ENCODE measurements at places on chromosomes 2 and 18.

- no peak for DNase-seq
Observed at GRCh38 chr2:103594823-103595222, 833.0 kb downstream of the TMEM182 start.

- DNase-seq, result no peak
Observed at GRCh38 chr2:156489195-156489594, 53.0 kb downstream of the GPD2 start.

DNA sequence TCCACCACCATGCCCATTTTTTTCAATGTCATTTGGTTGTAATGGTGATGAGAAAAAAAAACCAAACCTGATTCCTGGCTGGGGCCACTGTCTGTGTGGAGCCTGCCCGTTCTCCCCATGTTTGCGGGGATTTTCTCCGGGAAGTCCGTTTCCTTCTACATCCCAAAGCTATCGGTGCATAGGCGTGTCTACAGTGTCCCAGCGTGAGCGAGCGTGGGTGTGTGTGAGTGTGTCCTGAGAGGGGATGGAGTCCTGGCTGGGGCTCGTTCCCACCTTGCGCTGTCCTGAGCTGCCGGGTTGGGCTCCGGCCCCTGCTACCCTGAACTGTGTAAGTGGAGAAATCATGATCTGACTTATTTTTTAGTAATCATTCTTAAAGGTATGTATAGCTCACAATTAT, 7.3 kb upstream of the ZAP70 start:
- no peak for DNase-seq

- no peak for DNase-seq
Observed at GRCh38 chr18:78603102-78603983, 376.3 kb upstream of the SALL3 start.

GRCh38 chr18:62992877-62993365, 277.6 kb downstream of the PHLPP1 start:
- no peak for DNase-seq

GRCh38 chr2:134502104-134502503, 216.7 kb downstream of the TMEM163 start:
- DNase-seq, result no peak

DNA sequence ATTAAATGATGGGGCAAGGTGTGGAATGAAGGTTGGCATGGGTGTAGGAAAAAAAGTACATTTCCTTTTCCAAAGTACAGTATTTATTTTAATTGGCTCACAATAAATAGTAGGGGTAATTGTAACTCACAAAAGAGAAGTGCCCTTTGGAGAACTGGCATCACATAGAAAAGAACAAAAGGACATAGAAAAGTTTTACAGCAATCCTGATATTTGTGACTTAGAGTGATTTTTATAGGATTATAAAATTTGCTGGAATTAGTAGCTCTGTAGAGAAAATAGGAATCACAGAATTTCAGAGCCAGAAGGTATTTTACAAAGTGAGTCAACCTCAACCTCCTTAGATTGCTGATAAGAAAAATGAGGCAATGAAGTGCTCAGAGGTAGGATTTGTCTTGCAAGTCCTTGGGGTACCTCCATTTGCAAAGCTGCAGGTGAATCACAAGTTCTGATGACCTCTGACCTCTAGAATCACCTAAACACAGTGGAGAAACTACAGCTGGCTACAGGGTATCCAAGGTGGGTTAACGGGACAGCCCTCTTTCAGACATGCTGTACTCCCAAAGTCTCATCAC, 133.6 kb downstream of the SOCS6 start:
- DNase-seq, result no peak

DNA sequence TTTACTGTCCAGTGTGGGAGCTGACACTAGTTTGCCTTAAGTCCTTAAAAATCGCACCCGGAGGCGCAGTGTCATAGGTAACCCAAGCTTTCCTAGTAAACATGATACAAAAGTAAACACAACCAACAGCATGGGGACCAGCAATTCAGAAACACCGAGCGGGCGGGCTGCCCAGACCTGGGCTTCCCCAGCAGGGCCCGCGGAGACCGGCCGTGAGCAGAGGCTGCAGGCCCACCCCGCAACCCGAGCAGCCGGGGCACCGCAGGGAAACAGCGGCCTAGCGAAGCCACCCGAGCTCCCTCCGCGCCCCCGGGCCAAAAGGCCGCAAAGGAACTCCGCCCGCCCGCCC, 296 bp downstream of the TTC21B start:
- DNase-seq, result no peak

GRCh38 chr2:49367003-49367402, 212.7 kb upstream of the FSHR start:
- DNase-seq, result no peak

- DNase-seq, result no peak
Observed at GRCh38 chr2:71299507-71299906, 32.1 kb upstream of the ZNF638 start.

DNA sequence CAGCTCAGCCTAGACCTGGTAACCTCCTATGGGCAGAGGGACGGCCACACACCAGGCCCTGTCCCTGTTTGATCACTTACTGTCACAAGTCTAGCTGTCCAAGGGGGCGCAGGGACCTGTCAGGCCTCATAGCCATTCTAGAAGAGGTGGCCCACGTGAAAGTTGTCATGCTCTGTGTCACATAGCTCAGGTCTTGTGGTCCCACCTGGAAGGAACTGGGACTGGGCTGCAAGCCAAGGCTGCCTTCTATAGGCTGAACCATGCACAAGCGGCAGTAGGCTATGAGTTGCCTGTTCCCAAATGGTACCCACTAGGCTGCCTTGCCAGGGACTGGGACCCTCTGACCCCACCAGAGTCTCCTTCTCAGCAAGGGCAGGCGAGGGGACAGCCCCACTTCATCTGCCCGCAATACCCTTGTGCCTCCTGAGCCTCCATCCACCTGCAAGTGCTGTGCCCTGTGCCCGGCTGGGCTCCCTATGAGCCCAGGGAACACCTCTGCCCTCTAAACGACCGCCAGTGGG, 177.5 kb downstream of the ANAPC1 start:
- DNase-seq, result no peak

DNA sequence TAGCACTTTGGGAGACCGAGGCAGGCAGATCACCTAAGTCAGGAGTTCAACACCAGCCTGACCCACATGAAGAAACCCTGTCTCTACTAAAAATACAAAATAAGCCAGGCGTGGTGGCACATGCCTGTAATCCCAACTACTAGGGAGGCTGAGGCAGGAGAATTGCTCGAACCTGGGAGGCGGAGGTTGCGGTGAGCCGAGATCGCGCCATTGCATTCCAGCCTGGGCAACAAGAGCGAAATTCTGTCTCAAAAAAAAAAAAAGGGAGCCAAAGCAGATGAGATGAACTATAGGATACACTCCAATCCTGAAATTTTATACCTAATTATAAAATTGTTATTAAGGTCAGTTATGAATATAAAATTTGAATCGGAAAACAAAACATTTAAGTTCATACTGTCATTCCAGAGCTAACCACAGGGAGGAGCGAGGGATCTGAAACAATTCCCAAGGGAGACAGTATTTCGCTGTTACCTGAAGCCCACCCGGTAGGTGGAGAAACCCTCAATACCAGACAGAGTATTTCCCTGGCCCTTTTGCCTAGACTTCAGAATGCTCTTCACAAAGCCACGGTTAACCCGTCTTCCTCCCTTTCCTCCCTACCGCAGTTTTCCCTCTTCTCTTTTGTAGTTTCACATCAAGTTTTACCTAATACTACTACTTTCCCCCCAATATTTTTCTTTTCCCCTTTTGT, 1.4 kb downstream of the PPM1G start:
- DNase-seq, result no peak

GRCh38 chr18:6248017-6248416, 166.7 kb downstream of the L3MBTL4 start:
- no peak for DNase-seq

DNA sequence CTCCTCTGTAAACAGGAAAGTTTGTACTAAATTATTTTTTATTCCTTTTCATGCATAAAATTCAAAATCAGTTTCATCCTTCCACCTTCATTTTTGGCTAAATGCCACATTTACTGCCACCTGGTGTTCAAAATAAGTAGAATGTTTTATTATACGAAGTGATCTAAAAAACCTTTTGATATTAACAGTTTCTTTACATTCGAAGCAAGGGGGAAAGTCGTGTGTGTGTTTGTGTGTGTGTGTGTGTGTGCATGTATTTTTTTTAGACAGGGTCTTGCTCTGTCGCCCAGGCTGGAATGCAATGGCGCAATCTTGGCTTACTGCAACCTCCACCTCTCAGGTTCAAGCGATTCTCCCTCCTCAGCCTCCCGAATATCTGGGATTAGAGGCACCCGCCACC, 9.0 kb upstream of the SCN9A start:
- DNase-seq, result no peak

DNA sequence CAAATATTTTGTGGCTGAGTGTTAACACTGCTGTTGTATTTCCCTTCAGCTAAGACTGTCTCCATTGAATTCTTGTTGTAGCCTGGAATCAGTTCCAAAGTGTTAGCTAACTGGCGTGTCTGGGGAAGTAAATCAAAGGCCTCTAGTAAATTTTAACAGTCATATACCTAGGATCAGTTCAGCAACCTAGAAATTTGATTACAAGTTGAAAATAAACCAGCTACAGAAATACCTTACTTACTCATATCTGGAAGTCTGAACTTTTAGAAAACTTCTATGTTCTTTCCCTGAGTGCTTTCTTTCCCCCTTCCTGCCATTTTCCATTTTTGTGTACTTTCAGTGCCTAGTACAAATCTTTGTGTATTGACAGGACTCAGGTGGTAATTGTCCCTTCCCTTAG, 396.7 kb upstream of the DCC start:
- no peak for DNase-seq

- no peak for DNase-seq
Observed at GRCh38 chr18:13455960-13456481, 237.5 kb downstream of the LDLRAD4 start.

GRCh38 chr2:65501074-65501473, 68.7 kb upstream of the SPRED2 start:
- DNase-seq, result no peak

- no peak for DNase-seq
Observed at GRCh38 chr2:113219889-113220641, 46.3 kb downstream of the PSD4 start.

DNA sequence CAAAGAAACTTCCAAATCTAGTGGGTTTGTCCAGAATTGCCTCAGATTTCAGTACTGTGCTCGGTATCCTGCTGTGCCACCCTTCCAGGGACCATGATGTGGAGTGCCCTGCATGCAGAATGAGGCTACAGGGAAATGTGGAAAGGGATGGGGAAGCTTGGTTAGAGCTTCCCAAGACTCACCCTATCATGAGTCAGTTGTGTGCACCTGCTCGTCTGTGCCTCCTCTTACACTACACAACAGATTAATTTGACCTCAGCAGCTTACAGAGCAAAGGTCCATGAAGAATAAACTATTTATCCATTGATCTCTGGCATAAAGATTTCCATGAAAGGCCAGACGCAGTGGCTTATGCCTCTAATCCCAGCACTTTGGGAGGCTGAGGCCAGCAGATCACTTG, 21.3 kb upstream of the NCK2 start:
- DNase-seq, result no peak

Data from substantia nigra (tissue), 51 donors.